ENCODE measurements at places on chromosomes 11 and 22. TPM values are rescaled to one million over a fixed set of nuclear protein-coding genes. Genes with fewer than 3 reads are reported as not detected.

The PATL1 gene
- 69.0 TPM for total RNA-seq

The PIK3C2A gene
- 29.3 TPM for total RNA-seq

The GPR83 gene
- 0.05 TPM for total RNA-seq

The ZP1 gene
- not detected for total RNA-seq

The RCN1 gene
- total RNA-seq: 27.5 TPM

The GUCY1A2 gene
- total RNA-seq: not detected

The ISX gene
- total RNA-seq: not detected

The MEI1 gene
- total RNA-seq: 26.1 TPM

The HIPK3 gene
- total RNA-seq: 38.2 TPM

The GSTT2B gene
- total RNA-seq: 0.66 TPM

The FOLH1 gene
- total RNA-seq: not detected

The JHY gene
- 1.3 TPM for total RNA-seq

The DESI1 gene
- total RNA-seq: 58.5 TPM

The DRG1 gene
- total RNA-seq: 132 TPM

The OTOG gene
- not detected for total RNA-seq

The MRGPRX4 gene
- not detected for total RNA-seq

The SLC17A6 gene
- not detected for total RNA-seq

The DGCR8 gene
- 63.1 TPM for total RNA-seq

The CDC42BPG gene
- total RNA-seq: 0.07 TPM

The GRIK4 gene
- total RNA-seq: not detected

The NPAS4 gene
- 0.09 TPM for total RNA-seq

The PANX1 gene
- total RNA-seq: 18.1 TPM

The RBM7 gene
- 39.6 TPM for total RNA-seq

The EXPH5 gene
- total RNA-seq: 1.2 TPM

The ARSA gene
- 25.0 TPM for total RNA-seq

The CPT1A gene
- 45.5 TPM for total RNA-seq

The KRTAP5-11 gene
- not detected for total RNA-seq

The TIMP3 gene
- not detected for total RNA-seq

The CHRM1 gene
- total RNA-seq: not detected

The KRTAP5-1 gene
- not detected for total RNA-seq

The BRSK2 gene
- total RNA-seq: 1.5 TPM

The USP2 gene
- 1.0 TPM for total RNA-seq

The ARFGAP3 gene
- 45.2 TPM for total RNA-seq

The MOGAT2 gene
- total RNA-seq: not detected

The SLC5A12 gene
- total RNA-seq: not detected

The PANX3 gene
- total RNA-seq: not detected

The HBG2 gene
- not detected for total RNA-seq

The TYR gene
- total RNA-seq: not detected

The CLDN5 gene
- 1.5 TPM for total RNA-seq

The ELF5 gene
- not detected for total RNA-seq

The KRTAP5-2 gene
- not detected for total RNA-seq

The CEP126 gene
- total RNA-seq: 0.67 TPM

The MYOD1 gene
- not detected for total RNA-seq

The OR5A1 gene
- not detected for total RNA-seq

The MUC2 gene
- not detected for total RNA-seq

The CNTN5 gene
- not detected for total RNA-seq

The RBMXL2 gene
- not detected for total RNA-seq

The CYB5R2 gene
- 4.5 TPM for total RNA-seq

The ST3GAL4 gene
- total RNA-seq: 12.4 TPM

All from activated T-helper 2 cell treated with anti-CD3 and anti-CD28 coated beads, Interferon-gamma antibody, Interleukin-2, Interleukin-4, amounts not matched to agents 10 μg/mL and 5 μg/mL and 100 μg/mL, durations not matched to agents 14 hours and 24 hours and 36 hours (primary cell).